ENCODE measurements at places on chromosomes 6 and 20.

GRCh38 chr6:128731249-128732165 is 151.4 kb upstream of the LAMA2 start:
- DNase-seq, result no peak

- no peak for DNase-seq
Observed at GRCh38 chr6:11675601-11676000, 103.0 kb downstream of the ADTRP start.

DNA sequence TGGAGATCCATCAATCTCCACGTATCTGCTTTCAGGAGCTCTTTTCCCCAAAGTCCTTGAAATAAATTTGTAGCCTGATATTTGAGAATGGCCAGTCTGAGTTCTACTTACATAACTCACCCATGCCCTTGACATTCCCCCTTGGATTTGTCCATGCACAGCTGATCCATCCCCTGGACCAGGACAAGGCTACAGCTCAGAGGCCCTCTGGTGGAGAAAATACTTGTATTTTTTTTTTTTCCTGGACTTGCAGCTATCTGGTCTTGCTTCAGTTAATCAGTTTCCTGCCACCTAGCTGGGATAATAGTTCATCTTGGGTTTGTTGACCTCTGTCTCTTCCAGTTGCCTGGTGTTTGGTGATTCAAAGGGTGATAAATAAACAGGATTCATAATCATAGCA is 467.6 kb downstream of the DHX35 start:
- no peak for DNase-seq

GRCh38 chr6:88725111-88725975 is 238.1 kb downstream of the RNGTT start:
- no peak for DNase-seq

GRCh38 chr20:48680650-48681049 is 147.1 kb downstream of the PREX1 start:
- DNase-seq, result no peak

GRCh38 chr20:16778159-16778558 is 30.0 kb downstream of the OTOR start:
- DNase-seq, result no peak

All from activated gamma-delta T cell (primary cell).